NCI-H1417 (cell line): ENCODE measurements at places on chromosomes 2 and 18.

DNA sequence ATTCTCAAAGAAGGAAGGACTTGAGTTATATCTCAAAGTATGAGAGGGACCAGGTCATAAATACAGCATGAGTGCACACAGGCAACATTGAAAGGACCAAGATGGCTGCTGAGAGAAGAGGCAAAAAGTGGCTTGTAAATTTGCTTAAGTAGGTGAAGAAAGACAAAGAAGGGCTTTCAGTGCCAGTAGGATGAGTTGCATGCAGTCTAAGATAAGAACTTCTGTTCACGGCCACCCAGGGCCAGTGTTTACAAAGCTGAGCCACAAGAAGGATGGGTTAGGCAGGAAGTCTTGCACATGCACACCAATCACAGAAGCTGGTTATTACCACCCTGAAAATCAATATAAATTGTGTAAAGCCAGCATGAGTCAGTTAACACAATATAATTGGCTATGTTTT is 3.1 kb upstream of the ABCB11 start:
- DNase-seq: no peak

GRCh38 chr2:212078103-212078502 is 460.5 kb downstream of the ERBB4 start:
- no peak for DNase-seq

- peak; percentile 10 for DNase-seq
Observed at GRCh38 chr18:41343808-41344207, 611.2 kb upstream of the PIK3C3 start.

DNA sequence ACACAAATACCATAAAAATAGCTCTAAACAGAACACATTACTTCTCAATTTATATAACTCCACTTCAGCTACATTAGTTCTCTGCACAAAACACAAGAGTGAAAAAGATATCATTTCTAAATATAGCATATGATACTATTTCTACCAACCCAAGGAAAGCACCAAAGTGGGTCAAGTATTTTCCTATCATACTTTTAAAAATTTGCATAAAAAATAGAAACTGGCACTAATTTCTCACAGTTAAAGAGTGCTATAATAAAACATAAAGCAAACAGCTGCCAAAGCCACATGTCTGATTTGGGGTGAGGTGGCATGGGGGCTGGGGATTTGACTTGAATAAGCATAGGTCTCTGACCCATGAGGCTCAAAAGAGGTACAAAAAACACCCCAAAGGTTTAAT is 61.5 kb downstream of the BARD1 start:
- DNase-seq: no peak
